ENCODE measurements at places on chromosomes 7 and 10.

DNA sequence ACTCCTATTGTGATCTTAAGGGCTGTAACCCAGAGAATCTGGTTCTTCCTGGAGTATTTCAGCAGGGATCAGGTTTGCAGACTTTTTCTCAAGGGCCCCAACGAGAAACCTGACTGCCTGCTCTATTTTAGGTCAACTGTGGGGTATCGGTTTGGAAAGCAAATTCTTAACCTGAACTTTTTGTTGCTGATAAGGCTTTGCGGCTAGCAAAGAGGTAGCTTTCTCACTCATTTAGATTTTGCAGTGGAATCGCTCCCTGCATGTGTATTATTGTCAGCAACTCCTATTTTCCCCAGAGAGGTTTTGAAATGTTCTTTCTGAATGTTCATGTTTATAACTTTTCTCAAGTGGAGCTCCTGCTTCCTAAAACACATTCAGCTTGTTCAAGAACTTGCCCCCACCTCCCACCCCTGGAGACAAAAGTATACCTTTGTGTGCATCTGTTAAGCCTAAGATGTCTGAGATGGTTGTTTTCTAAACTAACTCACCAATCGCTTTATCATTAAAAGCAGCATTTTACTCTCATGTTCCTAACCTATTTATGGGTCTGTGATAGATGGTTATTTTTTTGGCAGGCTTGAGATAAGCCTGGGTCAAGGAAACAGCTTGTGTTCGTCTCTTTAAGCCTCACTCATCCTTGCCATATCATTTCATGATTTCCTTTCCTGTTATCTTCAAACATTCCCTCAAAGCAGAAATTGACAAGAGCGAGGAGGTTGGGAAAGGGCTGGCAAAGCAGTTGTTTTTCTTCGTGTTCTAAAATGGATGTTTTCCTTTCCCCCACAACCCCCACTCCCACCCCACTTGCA, 129.8 kb downstream of the BAMBI start:
- no peak for DNase-seq

DNA sequence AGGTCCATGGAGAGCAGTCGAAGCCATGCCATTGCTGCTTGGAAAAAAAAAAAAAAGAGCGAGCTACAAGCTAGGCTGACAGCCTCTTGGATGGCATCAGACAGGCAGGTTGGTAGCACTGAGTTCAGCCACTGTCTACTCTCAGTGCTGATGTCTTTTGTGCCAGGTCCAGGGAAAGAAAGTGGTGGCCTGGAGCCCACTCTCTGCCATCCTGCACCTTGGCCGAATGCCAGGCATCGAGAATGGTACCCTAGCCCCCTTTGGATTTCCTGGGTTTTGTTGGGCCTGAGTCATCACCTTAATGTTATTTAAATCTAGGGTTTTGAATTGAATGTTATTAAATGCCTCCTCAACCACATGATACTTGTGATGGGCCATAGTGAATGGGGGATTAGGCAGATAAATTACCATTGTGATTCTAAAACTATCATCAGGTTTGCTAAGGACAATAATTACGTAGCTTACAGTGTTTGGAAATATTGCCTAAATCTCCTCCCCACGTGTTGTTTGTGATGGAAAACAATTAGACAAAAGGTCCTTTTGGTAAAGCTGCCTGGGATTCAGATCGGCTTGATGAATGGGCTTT, 195.7 kb upstream of the GPR26 start:
- DNase-seq = no peak

GRCh38 chr7:30842542-30843451, 68.9 kb upstream of the AQP1 start:
- no peak for DNase-seq

GRCh38 chr7:102874166-102874829, 38.5 kb upstream of the LRRC17 start:
- DNase-seq = peak; percentile 83

DNA sequence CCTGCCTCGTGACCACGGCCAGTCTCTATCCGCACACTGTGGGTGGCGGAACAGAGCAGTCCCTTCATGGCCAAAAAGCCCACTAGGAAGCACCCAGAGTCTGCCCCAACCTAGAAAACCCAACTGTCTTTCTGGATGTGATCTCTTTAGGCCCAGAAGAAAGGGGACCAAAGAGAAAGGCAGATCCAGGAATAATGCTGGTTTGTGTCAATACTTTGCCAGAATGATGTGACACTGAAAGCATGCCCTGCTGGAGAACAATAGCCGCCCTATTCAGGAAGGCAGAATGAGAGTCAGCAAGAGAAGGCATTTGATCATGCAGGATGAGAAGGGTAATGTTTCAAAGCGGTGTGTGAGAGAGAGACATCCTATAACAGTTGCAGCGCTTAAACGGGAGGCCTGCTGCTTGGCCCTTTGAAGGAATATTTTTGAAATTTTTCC, 274.7 kb downstream of the USP6NL start:
- no peak for DNase-seq

GRCh38 chr7:13910805-13911551, 78.5 kb downstream of the ETV1 start:
- DNase-seq = no peak

DNA sequence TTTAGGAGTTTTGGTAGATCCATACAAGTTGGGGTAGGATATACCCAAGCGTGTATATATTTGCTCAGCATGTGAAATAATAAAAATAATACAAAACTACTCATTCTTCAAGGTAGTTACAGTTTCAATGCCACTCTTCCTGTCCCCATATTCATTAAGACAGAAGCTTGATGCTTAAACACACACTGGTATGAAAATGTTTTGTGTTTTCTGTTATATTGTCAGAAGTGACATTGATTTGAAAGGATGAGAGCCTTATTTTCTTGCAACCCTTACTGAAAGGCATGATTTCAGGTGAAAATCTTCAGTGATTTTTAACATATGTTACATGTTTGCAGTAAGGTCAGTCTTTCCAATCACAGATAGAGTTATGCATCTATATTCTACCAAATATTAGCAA, 233.6 kb downstream of the TRIL start:
- no peak for DNase-seq

DNA sequence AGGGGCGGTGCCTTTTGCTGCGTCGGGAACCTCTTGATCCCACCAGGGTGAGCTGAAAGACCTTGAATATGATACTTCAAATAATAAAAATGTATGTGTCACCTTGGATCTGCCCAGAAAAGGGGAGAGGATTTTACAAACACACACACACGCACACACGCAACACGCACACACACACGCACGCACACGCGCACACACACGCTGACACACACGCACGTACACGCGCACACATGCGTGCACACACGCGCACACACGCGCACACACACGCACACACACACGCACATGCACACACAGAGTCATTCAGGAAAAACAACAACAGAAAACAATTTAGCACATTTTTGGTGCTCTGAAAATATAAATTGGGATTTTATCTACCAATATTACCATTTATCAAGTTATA, 379.5 kb downstream of the PAXIP1 start:
- DNase-seq = no peak

- no peak for DNase-seq
These were observed 13.7 kb upstream of the CNNM2 start for GRCh38 chr10:102904346-102904745.

DNA sequence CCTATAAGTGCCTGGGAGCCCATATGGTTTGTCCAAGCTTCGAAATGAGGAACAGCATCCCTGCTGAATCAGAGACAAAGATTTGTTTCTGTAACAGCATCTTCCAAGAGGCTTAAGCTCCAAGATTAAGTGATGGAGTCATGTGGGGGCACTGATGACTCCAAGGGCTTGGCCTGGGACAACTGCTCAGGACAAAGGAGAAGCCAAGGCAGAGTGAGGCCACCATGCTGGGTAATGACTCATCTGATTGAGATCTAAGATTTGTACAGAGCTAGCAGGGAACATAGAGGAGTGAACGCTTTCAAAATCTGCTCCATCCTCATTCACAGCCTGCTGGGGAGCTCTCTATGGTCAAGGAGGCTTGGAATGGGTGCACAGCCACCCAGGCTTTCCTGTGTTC, 49.3 kb downstream of the C10orf120 start:
- DNase-seq = no peak

DNA sequence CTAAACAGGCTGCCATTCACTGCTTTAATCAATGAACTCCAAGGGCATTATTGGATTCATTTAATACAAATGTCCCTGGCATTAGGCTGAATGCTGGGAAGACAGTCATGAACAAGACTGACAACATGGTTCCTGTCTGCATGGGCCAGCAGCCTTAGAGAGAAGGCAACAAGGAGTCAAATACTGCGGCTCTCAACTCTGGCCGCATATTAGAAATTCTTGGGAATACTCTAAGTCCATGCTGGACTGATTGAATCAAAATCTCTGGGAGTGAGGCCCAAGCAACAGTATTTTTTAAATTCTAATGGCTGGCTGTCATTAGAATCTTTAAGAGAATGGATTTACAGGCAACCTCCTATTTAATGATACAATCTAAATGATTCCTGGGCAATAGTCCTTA, 34.1 kb downstream of the FGFBP3 start:
- DNase-seq = no peak

GRCh38 chr10:78886129-78886528, 182.6 kb upstream of the ZMIZ1 start:
- DNase-seq = no peak

DNA sequence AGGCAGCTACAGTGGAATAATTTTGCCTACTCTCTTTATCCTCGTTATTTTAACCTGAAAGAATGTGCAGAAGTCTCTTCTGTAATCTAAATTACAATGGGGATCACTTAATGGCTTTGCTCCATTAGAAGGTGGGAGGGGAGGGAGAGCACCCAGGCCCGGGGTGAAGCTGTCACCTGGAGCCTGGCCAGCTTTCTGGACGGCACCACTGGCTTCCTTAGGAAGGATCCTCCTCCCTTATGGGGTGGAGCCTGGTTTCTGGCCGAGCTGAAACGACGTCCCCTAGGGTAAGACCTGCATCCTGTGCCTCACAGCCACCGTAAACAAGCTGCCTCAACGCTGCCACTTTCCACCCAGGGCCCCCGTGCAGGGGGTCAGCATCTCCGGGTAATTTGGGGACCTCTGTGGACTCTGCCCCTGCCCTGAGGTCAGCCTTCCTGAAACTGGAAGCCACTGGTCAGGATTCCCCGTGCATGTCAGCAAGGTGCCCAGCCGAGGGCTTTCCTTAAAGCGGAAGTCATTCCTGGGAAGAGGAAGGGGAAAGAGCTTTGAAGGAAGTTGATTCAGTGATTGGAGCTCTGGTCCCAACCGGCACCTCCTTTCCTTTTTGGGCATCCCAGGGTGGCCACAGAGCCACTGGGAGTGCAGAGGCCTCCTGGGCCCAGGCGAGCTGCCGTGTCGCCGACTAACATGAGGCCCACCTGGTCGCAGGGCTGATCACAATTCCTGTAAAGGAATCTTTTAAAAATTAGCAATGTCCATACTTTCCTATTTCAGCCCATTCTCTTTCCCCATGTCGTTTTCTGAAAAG, 569.1 kb downstream of the DNAJB6 start:
- no peak for DNase-seq

DNA sequence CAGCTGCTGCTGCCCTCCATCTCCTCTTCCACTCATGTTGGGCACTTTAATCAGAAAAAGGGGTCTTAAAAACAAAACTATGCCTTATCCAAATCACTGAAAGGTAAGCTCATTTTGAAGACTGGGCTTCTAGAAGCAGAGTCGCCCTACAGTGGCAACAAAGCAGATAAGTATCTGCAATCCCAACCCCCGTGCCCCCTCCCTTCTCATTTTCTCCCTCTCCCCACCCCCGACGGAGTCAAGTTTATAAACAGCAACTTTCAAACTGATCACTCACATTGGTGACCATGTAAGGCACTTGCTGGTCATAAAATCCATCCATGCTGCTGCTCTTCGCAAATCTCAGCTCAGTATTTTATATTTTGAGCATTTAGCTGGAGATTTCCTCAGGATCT, 738 bp downstream of the ETV1 start:
- DNase-seq = no peak

DNA sequence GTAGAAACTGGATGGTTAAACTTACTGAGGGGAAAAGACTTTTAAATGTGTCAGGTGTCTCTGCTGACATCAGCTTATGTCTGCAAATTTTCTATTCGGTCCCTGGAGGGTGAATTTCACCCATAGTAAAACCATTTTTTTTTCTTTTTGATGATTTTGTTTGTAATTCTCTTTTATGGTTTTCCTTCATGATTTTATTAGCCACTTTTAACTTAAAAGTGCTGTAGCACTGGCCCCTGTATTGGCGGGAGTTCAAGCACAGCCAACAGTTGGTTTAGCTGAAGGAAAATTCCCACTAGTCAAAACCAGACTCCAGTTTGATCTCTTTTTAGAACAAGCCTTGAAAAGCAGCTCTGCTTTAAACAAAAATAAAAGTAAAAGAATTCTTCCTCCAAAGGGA, 5.0 kb upstream of the ITGA8 start:
- no peak for DNase-seq

GRCh38 chr10:104617831-104618230, 23.3 kb upstream of the SORCS3 start:
- DNase-seq = no peak

DNA sequence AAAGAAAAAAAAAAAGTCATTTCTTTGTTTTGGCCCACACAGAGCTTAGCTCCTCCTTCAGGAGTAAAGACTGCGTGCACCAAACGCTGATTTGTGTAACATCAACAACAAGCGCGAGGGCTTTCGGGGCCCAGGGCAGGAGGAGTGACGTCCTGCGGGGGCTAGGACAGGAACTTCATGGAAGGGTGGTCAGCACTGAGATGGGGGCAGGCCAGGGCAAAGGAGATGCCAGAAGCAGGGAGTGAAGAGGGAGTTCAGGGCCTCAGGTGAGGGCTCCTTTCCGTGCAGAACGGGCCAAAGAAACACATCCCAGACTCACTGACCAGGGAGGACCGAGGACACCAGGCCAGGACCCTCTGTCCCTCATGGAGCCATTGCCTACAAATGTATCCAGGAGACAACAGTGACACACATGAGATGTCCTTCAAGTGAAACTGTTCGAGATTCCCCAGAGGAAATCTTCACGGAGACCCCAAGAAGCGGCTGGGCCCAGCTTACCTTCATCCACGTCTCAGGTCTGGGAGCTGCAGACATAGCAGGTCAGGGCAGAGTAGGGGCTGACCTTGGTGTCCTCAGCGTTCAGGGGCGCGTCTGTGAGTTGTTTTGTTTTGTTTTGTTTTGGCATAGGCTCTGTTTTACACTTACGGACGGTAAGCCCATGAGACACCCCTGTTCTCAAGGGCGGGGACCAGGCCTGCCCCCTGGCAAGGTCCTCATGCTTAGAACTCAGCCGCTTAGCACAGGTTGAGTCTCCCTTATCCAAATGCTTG, 30.4 kb upstream of the SHH start:
- DNase-seq = no peak

- peak; percentile 57 for DNase-seq
These were observed 95.3 kb upstream of the CYP26C1 start for GRCh38 chr10:92965314-92965713.

- DNase-seq = no peak
These were observed 133.6 kb upstream of the GDF10 start for GRCh38 chr10:47166405-47166777.

- no peak for DNase-seq
These were observed 32.8 kb upstream of the PHF14 start for GRCh38 chr7:10940704-10941355.

GRCh38 chr7:93877742-93878141, 12.8 kb downstream of the TFPI2 start:
- DNase-seq = no peak

Data from astrocyte of the cerebellum (primary cell).